Karpas-422 (cell line): ENCODE measurements at places on chromosomes 1 and 21.

GRCh38 chr1:114082867-114083585 lies 70.6 kb downstream of the SYT6 start:
- no peak for DNase-seq

GRCh38 chr21:27555996-27556395 lies 589.1 kb upstream of the ADAMTS5 start:
- DNase-seq = no peak

DNA sequence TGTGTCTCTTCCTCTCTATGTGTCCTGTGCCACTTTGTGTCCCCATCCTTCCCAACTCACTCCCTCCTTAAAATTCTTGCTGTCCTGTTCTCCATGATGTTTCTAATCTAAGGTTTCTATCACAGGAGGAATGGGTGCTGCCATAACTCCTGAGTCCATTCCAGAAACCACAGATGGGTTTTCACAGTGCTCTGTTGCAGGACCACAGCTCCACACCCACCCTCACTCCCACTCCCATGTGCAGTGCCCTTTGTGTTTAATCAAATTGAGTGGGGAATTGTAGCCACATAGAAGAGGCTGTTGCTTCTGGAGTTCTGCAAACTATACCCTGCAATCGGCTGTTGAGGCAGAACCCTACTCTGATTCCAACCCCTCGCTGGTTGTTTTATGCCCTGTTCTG lies 142.1 kb downstream of the SPATA46 start:
- DNase-seq = no peak

GRCh38 chr21:42376338-42376982 lies 10.1 kb upstream of the TFF1 start:
- DNase-seq = peak; percentile 66

DNA sequence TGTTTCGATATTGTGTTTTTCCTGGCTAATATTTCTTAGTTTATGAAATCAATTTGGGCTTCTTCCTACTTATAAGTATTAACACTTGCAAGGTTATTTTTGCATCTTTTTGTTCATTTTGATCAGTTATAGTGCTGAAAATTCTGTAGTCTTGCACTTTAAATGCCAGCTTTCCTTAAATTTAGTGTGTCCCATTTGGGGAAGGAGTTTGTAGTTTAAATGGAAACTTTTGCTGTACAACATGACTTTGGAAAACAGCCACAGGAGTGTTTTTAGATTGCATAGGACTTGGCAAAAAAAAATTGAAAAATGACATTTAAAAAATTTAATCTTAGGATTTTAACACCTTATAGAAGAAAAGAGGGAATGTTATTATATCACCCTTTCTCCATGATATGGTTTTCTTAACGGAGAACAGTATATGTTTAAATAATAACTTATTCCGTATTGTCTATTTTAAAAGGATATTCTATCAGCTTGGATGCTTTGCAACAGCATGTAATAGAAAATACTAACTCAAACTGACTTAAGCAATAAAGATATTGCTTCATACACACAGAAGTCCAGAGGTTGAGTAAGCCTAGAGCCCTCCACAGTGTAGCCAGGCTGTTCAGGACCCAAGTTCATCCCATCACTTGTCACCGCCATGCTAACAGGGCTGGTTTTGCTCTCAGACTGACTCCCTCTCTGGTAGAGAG lies 53.8 kb downstream of the LYPLAL1 start:
- DNase-seq = no peak

DNA sequence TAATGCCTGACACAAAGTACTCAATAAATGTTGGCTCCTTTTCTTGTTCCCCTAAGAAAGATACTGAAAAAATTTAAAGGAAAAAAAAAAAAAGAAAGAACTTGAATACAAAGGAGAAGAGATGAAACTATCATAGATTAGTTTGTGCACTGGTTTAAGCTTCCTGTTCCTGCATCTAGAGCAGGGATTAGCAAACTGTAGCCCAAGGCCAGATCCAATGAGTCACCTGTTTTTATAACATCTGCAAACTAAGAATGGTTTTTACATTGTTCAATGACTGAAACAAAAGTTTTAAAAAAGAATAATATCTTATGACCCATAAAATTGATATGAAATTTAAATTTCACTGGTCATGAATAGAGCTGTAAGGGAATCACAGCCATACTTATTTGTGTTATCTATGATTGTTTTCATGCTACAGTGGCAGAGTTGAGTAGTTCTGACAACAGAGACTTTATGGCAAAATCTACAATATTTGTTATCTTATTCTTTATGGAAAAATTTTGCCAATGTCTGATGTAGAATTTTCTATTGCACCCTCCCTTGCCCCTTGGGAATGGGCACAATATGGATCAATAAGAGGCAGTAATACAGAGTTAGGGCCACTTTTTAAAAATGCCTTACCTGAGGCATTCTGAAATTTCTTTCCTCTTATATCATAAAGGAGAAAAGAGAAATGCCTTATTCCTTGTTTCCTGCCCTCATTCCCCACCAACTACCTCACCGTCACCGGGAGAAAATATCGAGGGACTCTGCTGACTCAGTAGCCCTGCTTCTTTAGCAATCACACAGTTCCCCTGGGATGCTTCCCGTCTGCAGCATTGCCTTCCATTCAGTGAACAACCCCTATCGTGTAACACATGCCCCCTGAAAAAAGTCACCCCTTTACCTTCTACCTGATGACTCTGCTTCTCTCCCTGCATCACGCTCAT lies 50.6 kb downstream of the WDR64 start:
- DNase-seq = no peak

GRCh38 chr1:209645574-209646452 lies 6.4 kb downstream of the LAMB3 start:
- peak; percentile 37 for DNase-seq
